ENCODE measurements at places on chromosomes 7 and 10. TPM values are rescaled to one million over a fixed set of nuclear protein-coding genes. Genes with fewer than 3 reads are reported as not detected.

DNA sequence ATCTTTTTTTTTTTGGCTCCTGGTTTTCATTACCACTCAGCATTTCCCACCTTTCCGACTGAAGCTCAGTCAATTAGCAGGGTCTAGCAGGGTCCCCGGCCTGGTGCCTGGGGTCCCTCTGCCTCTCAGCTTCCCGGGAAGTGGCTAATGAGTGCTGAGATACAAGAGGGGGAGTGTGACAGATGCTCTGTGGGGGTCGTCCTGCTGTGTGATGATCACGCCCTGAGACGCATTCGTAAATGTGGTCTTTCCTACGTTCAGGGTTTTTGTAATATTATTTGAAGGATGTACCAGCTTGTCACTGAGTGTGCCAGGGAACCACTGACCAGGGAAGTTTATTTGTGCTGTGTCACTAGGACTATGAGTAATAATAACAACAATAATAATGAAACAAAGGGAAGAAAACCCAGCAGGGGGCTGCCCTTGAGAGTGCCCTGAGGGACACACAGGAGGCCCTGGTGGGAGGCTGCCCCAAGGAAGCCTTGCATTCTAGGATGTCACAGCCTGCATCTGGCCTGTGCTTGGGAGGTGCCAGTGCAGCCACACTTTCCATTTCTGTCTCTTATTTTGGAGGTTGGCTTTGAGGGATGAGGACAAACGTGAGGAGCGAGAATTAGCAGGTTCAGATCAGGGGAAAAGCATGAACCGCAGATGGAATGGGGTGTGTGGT lies 337.8 kb downstream of the ADARB2 start:
- H3K27me3 ChIP-seq = peaks cover 12% of the 10 kb centered on the region
- no peak overlapping the region for H3K4me3 ChIP-seq
- no peaks in the 10 kb centered on the region for H3K36me3 ChIP-seq
- H3K4me1 ChIP-seq = peaks cover 13% of the 10 kb centered on the region
- no peak for DNase-seq

DNA sequence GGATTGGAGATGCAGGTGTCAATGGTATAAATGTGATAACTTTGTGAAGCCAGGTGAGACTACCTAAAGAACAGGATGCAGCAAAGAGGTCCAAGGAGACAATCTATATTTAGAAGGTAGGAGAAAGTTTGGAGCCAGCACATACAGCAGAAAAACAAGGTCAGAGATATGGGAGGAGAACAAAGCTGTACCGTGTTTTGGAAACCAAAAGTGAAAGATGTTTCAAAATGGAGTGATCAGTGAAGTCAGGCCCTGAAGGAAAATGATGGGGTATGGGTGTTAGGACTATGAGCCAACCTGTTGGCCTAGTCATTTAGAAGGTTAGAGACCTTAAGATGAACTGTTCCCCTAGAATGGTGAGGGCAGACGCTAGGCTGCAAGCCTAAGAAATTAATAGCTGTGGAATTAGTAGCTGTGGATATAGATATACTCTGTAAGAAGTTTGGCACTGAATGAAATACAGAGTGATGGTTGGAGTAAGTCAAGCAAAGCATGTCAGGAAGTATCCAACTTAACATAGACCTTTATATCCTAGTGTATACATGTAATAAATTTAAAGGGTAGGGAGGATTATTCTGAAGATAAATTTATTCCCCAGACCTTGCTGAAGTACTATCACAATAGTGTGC lies 149.8 kb upstream of the WNT16 start:
- DNase-seq = no peak
- H3K4me3 ChIP-seq = no peak overlapping the region
- no peaks in the 10 kb centered on the region for H3K27me3 ChIP-seq
- no peak overlapping the region for H3K27ac ChIP-seq
- H3K4me1 ChIP-seq = no peaks in the 10 kb centered on the region

GRCh38 chr7:63040966-63041610 lies 957.6 kb upstream of the ZNF722 start:
- no peaks in the 10 kb centered on the region for H3K27me3 ChIP-seq
- no peak overlapping the region for H3K27ac ChIP-seq
- no peak overlapping the region for H3K4me3 ChIP-seq

DNA sequence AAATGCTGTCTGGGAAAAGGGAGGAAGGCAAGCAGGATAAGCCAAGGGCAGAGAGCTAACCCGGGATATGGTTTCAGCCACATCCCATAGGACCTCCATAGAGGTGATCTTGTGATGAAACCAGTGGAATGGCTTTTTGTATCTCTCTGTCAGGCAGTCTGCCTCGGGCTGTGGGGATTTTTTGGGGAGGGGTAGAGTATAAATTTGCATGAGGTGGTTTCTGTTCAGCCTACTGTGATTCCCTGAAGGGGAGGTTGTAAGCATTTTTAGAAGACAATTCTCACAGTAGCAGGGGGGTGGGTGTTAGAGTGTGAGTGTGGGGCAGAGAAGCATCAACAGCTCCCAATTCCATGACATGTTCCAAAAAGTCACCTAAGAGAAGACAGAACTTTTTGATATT lies 11.8 kb downstream of the OR9A2 start:
- H3K27me3 ChIP-seq = no peaks in the 10 kb centered on the region
- no peak overlapping the region for H3K4me3 ChIP-seq
- H3K27ac ChIP-seq = no peak overlapping the region
- H3K36me3 ChIP-seq = no peaks in the 10 kb centered on the region
- H3K4me1 ChIP-seq = no peaks in the 10 kb centered on the region
- DNase-seq = no peak

- DNase-seq = no peak
- H3K4me3 ChIP-seq = no peak overlapping the region
- no peak overlapping the region for H3K27ac ChIP-seq
- no peaks in the 10 kb centered on the region for H3K36me3 ChIP-seq
Observed at GRCh38 chr10:130439766-130440165, 303.6 kb downstream of the GLRX3 start.

DNA sequence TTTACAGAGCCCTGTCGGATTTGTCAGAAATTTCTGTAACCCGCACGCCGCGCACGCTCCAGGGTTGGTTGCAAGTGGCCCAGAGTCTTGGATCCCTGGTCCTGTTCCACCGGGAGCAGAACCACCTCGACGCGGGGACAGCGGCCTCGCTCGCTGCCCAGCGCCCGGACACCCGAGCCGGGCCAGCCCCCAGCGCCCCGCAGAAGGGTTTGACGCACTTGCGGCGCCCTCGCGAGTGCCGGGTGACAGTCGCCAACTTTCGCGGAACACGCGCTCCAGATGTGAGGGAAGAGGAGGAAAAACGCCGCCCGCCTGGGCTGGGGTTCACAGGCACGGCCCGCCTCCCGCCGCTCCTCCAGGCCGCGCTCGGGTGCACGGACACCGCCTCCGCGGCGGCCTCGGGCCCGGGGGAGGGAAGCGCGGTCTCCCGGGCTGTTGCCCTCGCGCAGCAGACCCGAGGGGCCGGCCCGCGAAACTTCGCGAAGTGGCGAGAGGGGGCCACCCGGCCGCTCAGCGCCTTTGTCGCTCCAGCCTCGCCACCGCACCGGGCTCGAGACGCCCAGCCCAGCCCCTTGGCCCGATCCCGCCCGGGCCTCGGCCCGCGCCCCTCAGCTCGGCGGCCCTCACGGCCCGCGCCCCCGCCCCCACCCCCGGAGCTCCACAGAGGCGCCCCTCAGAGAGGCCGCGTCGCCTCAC lies 514 bp downstream of the RNF216 start:
- H3K4me3 ChIP-seq = peak overlapping the region; percentile 72
- H3K27ac ChIP-seq = peak overlapping the region; percentile 75
- DNase-seq = no peak
- peaks cover 44% of the 10 kb centered on the region for H3K4me1 ChIP-seq
- peaks cover 3% of the 10 kb centered on the region for H3K36me3 ChIP-seq

- H3K4me3 ChIP-seq = no peak overlapping the region
- H3K4me1 ChIP-seq = no peaks in the 10 kb centered on the region
- H3K27ac ChIP-seq = no peak overlapping the region
- H3K27me3 ChIP-seq = no peaks in the 10 kb centered on the region
- DNase-seq = no peak
Observed at GRCh38 chr7:147805996-147806576, 784.5 kb upstream of the C7orf33 start.

- no peaks in the 10 kb centered on the region for H3K27me3 ChIP-seq
- no peak for DNase-seq
- H3K4me3 ChIP-seq = no peak overlapping the region
- no peak overlapping the region for H3K27ac ChIP-seq
- H3K4me1 ChIP-seq = peaks cover 60% of the 10 kb centered on the region
Observed at GRCh38 chr7:101878938-101879337, 61.5 kb downstream of the CUX1 start.

GRCh38 chr7:140247559-140247958 lies 70.8 kb upstream of the KDM7A start:
- H3K27me3 ChIP-seq = no peaks in the 10 kb centered on the region
- no peaks in the 10 kb centered on the region for H3K36me3 ChIP-seq
- H3K4me3 ChIP-seq = no peak overlapping the region

DNA sequence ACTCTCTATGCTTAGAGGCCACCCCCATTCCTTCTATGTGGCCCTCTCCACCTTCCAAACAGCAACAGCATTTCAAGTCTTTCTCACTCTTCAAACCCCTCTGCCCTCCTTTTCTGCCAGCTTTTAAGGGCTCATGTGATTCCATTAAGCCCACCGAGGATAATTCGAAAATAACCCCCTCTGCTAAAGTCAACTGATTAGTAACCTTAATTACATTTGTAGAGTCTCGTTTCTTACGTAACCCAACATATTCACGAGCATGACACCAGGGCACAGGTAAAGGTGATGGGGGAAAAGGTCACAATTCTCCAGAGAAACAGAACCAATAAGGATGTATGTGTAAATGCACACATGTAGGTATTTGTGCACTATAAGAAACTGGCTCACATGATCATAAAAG lies 6.7 kb upstream of the CHST15 start:
- peaks cover 48% of the 10 kb centered on the region for H3K4me1 ChIP-seq
- H3K27ac ChIP-seq = no peak overlapping the region
- DNase-seq = no peak

DNA sequence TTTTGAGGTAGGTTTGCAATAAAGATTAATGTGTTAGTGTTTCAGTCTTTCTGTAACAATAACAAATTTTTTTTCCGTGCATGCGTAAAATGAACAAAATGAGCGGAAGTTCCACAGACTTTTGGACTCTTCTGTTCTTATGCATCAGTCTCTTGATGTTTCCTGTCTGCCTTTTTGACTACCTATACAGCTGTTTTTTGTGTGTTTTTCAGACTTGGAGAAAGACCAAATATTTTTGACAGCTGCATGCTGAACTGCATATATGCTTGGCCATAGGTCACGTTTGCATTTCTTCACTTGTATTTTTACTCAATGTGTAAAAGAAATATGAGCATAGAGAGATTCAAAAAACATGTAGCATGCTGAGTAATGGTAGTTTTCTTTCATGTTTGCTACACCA lies 119.3 kb downstream of the BBS9 start:
- H3K4me1 ChIP-seq = peaks cover 30% of the 10 kb centered on the region
- H3K27me3 ChIP-seq = no peaks in the 10 kb centered on the region
- peak; percentile 62 for DNase-seq
- H3K4me3 ChIP-seq = no peak overlapping the region
- peak overlapping the region; percentile 26 for H3K27ac ChIP-seq

GRCh38 chr7:106731646-106732444 lies 70.9 kb upstream of the CCDC71L start:
- H3K4me3 ChIP-seq = no peak overlapping the region
- H3K36me3 ChIP-seq = no peaks in the 10 kb centered on the region
- H3K27me3 ChIP-seq = no peaks in the 10 kb centered on the region
- no peak overlapping the region for H3K27ac ChIP-seq

DNA sequence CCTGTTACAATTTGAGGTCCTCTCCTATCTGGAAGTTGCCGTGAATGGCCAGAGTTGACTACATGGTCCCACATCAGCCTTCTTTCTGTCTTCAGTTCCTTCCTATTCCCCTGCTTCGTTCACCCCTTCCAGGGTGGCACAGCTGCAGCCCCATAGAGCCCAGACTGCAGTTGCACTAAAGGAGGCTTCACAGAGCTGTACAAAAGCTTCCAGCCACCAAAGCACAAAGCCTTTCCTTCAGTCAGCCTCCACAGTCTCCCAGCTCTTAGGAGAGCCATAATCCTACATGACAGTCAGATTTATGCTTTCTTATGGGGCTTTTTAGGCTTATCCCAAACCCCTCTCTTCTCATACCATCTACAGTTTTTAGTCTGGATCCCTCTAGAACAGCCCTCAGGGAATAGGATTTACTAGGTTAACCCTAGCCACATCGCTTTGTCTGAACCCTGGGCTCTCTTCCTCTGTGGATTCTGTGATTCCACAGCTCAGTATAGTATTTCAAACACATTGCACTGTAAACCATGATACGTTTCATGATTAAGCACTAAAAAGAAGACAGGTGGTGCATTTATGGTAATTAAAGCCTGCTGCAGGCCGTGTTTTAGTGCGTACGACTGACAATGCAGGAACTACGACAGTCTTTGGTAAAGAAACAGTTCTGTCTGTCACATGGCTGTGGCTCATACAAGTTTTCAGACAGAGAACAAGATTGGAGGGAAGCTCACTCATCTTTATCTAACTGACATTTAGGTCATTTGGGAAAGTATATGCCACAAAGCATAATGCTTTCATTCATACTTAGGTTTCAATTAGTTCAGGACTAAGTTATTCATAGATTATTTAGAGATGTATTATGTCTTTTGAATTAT lies 208.3 kb upstream of the KMT2E start:
- no peaks in the 10 kb centered on the region for H3K4me1 ChIP-seq
- no peak overlapping the region for H3K4me3 ChIP-seq
- no peaks in the 10 kb centered on the region for H3K36me3 ChIP-seq
- peaks cover 8% of the 10 kb centered on the region for H3K27me3 ChIP-seq
- no peak overlapping the region for H3K27ac ChIP-seq
- no peak for DNase-seq

DNA sequence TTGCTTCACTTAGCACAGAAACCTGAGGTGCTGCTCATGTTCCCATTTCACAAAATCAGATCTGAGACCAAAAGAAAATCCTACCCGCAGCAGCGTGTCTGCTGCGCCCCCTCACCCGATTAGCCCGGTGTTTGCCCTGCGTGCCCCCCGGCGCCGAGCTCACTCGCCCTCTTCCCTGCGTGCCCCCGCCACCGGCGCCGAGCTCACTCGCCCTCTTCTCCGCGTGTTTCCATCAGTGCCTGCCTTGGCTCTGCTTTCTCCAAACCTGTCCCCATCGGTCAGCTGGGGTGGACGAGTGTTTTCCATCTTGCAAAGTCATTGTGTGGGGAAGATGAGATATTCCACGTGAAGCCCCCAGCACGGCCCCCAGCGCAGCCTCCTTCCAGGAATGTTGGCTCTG lies 225.3 kb upstream of the PITRM1 start:
- peaks cover 28% of the 10 kb centered on the region for H3K4me1 ChIP-seq
- peaks cover 36% of the 10 kb centered on the region for H3K27me3 ChIP-seq
- H3K27ac ChIP-seq = no peak overlapping the region
- H3K4me3 ChIP-seq = no peak overlapping the region
- DNase-seq = no peak
- H3K36me3 ChIP-seq = no peaks in the 10 kb centered on the region

FGF8 gene
- 0.26 TPM for polyA plus RNA-seq

SRGN gene
- polyA plus RNA-seq = not detected

All from HepG2 (cell line).